Astrocyte of the spinal cord (primary cell): ENCODE measurements at places on chromosomes 6 and 20.

DNA sequence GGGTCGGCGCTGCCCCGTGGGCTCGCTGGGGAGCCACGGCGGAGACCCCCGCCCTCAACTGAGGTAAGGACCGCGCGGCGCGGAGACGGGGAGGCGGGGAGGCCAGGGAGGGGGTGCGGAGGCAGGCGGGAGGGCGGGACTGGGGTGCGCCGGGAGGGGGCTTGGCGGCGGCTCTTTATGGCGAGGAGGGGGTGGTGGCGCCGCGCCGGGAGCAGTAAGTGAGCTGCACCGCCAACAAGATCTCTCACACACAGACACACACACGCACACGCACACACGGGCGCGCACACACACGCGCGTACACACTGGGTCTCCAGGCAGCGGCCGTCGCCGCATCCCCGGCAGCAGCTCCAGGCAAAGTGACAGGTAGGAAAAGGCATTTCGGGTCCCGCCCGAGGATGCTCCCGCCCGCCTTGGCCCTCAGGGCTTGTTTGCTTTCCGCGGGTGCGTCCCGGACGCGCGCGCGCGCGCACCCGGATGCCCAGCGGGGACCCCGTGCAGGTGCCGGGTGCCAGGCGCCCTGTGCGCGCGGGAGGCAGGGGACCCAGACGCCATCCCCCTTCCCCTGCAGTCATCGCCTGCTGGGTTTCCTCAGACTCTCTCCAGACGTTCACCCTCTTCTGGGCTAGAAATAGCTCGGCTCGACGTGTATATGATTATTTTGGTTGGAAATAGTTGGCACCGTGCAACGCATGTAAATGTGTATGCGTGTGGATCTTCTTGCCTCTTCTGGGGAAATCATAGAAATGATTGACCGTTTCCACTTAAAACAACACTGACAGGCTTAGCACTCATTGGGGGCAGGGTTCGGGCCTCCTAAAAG is at the start of gene PLCB4:
TSS of gene PLCB4 (plus strand) at position 247 of the 823 bp plus-strand sequence. CDS start 238,728 bp downstream, outside the sequence.
- DNase-seq, result peak; percentile 36

DNA sequence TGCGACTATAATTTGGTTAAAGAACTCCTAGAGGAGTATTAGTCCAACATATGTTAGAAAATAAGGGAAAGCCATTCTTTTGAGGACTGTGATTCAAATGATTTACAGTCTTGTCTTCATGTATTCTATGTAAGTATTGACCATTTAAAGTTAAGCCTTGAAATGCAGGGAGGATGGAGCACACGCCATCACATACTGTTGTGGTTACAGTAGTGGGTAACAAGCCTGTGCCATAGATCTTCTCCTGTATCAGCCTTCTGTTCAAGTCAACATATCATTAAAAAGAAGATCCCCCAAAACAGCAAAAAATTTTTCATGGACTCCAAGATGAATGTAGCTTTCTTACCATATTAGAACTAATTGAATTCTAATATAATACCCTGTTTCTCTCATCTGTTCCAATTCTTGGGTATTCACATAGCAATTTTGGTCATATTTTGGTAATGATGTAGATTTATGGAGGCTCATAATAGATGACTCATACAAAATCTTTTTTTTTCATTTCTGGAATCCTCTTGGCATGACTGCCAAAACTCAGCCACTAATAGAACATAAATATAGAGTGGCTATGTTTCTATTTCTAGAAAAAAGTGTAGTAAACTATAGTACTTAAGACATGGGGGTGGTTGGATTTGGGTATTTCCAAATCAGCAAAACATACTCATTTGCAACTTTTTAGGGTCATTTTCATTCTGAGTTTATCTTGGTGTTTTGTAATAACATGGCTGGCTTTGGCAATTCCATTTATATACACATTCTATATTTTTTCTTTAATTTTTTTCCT is 413.5 kb downstream of the BCKDHB start:
- DNase-seq, result peak; percentile 66

DNA sequence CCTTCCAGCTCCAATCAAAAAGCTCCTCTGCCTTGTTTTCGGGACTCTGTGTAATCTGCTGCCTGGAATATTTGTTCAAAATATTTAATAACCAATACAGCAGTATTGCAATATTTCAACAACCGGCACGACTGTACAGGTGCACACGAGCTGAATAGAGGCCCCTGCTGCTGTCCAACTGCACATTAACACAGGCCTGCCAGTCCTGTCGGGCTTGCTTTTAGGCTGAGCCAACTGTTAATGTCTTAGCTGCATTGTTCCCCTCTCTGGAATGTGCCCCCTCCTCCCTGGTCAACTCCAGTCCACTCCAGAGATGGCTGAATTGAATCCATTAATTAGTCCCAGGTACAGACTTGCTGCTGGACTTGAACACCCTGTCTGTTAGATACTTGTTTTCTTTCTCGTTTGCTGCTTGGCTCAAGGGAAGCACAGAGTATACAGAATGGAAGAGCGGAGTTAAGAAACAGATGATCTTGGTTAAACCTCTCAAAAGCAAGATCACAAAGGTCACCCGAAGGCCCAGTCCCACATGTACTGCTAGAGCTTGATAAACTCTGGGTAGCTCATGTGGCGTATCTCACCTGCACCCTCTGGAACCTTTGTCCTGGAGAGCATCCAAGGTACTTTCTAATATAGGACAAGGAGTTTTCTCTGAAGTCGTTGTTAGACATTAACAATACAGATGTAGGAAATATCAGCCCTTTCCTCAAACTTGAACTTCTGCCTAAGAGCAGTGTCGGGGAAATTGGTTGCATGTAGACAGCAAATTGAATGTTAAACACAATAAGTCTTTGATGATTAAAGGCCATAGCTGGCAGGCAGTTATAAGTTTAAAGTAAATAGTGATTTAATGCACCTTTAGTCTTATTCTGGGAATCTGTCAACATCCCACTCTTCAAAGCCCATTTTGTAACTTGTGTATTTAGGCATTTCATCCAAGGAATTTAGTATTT is 31.9 kb downstream of the SHLD1 start:
- DNase-seq, result no peak

- DNase-seq, result no peak
Measured at GRCh38 chr6:43186706-43187105, 4.7 kb downstream of the CUL9 start.

GRCh38 chr20:16486532-16486931 is 86.7 kb downstream of the KIF16B start:
- no peak for DNase-seq

DNA sequence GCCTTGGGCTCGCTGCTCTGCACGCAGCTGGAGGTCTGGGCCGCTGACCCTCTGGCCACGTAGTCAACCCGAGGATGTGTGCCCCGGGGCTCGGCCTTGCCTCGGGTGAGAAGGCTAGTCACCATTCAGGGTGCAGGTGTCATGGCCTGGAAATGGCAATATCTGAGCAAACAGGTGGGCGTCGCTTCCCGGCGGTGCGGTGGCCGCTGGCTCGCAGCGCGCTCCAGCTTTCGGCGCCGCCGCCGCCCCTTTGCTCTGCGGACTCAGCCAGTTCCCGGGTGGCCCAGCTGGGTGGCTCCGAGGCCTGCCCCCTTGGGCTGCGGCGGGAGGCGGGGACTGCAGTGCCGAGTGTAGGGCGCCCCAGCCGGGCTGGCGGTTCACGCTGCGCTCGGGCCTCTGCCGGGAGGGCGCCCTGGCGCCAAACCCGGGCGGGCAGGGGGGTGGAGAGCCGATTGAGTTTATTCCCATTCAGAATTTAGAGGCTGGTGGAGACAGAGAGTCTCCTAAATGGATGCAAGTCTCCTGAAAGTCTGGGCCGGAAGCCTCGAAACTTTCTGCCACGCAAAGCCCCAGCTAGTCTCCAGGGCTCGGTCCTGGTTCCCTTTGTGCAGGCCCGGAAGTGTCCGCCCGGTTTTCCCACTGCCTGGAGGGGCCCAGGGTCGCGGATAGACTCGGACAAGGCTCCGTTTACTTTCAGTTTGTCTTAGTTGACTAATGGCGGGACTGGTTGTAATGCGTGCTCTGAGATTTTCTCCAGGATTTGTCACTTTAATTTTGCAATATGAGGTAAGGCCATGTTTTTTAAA is 11.3 kb upstream of the TFAP2A start:
- no peak for DNase-seq

DNA sequence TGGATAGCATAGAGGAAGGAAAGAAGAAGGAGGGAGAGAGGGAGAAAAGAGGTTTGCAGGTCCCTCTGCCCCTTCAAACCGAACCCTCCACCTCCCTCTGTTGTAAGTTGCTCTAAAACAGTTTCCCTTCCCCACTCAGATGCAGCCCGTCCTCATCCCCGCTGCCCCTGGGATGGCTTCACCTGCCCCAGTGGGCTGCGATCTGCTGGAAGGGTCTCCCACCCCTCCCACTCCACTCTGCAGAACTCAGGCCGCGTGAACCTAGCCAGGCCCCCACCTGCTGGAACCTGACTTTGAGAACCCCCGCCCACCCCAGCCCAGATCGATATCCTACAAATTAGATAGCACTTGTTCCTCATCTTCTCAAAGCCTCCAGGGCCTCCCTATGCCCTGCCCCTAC is 190.8 kb downstream of the DLL1 start:
- no peak for DNase-seq

DNA sequence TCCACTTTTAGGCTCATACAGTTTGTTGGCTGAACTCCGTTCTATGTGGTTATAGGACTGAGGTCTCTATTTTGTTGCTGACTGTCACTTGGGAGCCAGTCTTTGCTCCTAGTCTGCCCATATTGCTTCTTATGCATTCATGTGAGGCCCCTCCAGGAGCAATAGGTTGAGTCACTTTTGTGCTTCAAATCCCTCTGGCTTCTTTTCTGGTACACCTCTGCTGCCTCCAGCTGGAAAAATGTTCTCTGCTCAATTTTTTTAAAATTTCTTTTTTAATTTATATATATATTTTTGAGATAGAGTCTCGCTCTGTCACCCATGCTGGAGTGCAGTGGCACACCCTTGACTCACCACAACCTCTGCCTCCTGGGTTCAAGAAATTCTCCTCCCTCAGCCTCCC is 42.7 kb upstream of the NOX3 start:
- peak; percentile 30 for DNase-seq
